ENCODE measurements at places on chromosomes 4 and X. TPM values are rescaled to one million over a fixed set of nuclear protein-coding genes. Genes with fewer than 3 reads are reported as not detected.

Gene FAT4
- not detected for total RNA-seq

Gene PAGE1
- total RNA-seq, result not detected

Gene TMEM271
- not detected for total RNA-seq

Gene NDNF
- not detected for total RNA-seq

Gene BEX5
- 5.8 TPM for total RNA-seq
